ENCODE measurements at places on chromosomes 3 and 15. TPM values are rescaled to one million over a fixed set of nuclear protein-coding genes. Genes with fewer than 3 reads are reported as not detected.

XXYLT1 gene
- total RNA-seq = 24.2 TPM

TBC1D23 gene
- total RNA-seq = 73.5 TPM

GRCh38 chr3:178193846-178194245 lies 342.4 kb upstream of the KCNMB2 start:
- no peak for DNase-seq

DNA sequence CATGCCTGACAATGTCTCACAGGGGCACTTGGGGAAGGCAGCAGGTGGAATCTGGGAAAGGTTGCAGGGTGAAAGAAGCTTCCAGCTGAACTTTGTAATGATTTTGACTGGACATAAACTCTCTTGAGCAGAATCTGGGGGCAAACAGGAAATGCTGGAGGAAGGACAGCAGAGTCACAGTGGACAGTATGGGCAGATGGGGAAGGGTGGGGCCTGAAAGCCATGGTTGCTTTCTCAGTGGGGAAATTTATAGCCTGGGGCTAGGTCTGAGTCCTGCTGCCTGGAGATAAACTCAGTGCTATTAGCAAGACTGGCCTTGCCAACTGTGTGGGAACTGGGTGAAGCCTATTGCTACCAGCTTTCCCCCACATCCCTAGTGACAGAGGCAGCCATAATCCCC lies 203.2 kb downstream of the OSBPL10 start:
- DNase-seq = no peak

XYLB gene
- total RNA-seq = 7.3 TPM

DNA sequence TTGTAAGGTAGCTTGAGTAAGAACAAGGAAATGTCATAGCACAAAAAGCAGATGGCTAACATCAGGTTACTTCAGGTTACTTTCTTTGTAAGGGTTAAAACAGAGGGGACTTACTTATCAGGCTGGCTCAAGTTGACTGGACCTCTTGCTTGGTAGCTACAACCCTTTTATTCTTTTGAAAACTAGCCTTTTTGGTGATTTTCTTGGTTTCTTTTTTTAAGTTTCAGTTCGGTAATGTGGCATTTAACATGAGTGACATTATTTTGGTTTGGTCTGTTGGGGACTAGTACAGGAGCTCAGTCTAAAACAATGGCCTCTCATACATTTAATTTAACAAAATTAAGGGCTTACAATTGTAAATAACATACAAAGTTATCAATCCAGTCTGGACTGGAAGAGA lies 621.4 kb downstream of the OTOL1 start:
- no peak for DNase-seq

- DNase-seq = no peak
These were observed 223.7 kb downstream of the PCCB start for GRCh38 chr3:136473716-136474326.

DNA sequence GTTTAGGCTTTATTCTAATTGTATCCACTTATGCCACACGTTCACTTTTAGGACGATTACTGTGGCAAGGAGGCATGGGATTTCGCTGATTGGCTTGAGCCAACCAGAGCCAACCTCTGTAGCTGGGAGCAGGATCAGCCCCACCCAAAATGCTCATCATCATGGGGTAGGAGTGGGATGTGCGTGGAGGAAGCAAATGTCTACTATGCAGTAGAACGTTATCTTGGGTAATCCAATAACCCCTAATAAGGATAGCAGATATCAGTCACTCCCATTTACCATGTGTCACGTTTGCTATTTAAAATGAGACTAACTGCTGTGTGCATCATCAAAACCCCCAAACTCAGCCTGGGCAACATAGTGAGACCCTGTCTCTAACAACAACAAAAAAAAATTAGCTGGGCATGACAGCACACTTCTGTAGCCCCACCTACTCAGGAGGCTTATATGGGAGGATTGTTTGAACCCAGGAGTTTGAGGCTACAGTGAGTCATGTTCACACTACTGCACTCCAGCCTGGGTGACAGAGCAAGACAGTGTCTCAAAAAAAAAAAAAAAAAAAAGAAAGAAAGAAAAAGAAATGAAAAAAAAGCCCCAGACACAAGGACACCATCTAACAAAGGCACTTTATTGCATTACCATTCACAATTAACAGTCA lies 17.8 kb upstream of the ITGB5 start:
- no peak for DNase-seq

CCRL2 gene
- total RNA-seq = 1.1 TPM

DNA sequence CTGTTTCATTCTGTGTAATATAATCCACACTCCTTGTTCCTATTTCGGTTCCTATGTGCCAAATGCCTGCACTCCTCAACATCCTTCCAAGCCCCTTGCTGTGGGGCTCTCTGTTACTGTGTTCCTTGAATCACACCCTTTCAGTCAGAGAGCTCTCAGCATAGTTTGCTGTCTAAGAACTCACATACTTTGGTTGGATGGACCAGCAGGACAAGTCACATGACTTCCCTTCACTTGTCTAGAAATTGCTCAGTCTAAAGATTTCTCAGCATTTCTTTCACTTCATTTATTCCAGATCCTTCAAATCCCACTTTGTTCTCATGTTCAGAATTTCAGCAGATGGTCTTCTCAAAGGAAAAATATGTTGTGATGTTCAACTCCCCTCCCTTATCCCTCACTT lies 203.5 kb upstream of the PFN2 start:
- DNase-seq = no peak

DNA sequence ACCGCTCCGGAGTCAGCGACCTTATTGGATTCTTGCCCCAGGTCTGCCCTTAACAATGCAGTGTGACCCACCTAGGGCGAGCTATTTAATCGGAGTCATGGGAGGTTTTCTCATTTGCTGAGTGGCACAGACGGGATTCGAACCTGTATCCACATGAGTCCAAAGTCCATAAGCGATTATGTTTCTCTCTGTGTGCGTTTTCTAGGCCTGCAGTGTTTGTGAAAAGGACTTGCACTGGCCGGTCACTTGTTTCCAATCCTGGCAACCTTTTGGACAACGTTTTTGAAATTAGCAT lies 691 bp upstream of the HDGFL3 start:
- no peak for DNase-seq

- no peak for DNase-seq
These were observed 56.3 kb downstream of the OSBPL10 start for GRCh38 chr3:31924610-31925270.

TEX9 gene
- total RNA-seq = 23.2 TPM

DNA sequence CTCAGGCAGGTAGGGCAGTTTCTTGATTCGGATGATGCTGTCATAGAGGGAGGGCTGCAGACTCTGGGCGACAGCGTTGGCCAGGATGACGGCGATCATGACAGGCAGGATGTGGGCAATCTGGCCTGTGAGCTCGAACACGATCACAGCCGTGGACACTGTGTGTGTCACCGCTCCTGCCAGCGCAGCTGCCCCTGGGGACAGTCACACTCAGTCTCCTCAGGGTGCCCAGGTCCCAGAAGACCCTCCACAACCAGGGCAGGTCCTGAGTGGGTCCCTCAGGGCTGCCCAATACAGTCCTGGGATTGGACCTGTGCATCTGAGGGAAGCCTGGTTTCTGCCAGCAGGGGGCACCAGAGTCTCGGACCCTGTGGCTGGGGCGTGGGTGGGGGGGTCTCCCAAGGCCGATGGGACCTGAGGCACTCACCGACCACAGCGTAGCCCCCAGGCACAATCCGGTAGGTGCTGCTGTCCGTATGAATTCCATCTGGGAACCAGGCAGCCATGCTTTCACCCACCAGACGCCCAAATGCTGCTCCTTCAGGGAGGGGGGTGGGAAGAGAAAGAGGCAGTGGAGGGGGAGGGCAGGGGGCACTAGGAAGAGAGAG lies 7.2 kb downstream of the CLCN2 start:
- no peak for DNase-seq

DNA sequence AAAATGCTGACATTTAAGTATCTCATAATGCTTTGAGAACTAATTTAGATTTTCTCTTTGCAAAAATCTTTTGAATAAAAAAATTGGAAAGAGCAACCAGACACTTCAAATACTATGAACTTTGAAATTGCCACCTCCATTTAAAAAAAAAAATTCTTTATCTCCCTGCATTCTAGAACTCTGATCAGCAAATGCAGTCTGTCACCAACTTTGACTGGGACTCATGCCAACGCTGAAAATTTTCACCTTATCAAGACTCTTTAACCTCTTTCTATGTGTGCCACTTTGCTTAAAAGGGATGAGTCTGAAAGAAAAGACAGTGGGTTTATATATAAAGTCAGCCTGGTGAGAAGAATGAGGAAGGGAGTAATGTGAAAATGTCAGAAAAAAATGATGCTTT lies 191.2 kb upstream of the ARPP21 start:
- no peak for DNase-seq

P2RY14 gene
- total RNA-seq = 0.78 TPM

- DNase-seq = no peak
These were observed 43.9 kb downstream of the BOC start for GRCh38 chr3:113255100-113255853.

- no peak for DNase-seq
These were observed 8.4 kb upstream of the CA12 start for GRCh38 chr15:63389902-63390670.

- no peak for DNase-seq
These were observed 15.7 kb downstream of the GAP43 start for GRCh38 chr3:115638991-115639390.

NPAP1 gene
- 0.31 TPM for total RNA-seq

PP2D1 gene
- total RNA-seq = not detected

DNA sequence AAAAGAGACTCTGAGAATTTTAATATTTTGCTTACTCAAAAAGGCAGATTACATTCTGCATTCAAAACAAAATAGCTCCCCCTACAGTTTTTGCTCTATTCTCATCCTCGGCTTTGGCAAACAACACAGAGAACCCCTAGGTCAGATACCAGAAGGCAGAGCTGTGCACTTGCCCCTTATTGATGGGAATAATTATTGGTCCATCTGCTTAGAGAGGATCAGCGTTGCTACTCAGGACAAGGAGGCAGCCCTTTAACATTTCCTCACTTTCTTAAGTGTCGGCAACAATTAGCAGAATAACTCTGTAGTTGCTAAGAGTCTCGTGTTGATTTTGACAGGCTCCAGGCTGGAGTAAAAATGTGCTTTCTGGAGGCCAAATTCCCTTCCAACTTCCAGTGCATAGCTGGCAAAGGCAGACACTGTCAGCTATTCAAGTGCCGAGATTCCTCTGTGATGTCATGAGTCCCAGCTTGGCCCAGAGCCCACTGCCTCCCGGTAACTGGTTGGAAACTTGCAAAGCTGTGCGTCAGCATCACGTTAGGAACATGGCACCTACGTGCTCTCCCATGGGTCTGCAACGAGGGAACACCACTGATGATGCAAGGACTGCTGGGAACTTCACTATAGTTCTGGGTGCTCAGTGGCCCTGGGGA lies 482.7 kb upstream of the ADAMTS9 start:
- DNase-seq = no peak

SLC38A3 gene
- total RNA-seq = 5.0 TPM

DPPA2 gene
- total RNA-seq = not detected

DNA sequence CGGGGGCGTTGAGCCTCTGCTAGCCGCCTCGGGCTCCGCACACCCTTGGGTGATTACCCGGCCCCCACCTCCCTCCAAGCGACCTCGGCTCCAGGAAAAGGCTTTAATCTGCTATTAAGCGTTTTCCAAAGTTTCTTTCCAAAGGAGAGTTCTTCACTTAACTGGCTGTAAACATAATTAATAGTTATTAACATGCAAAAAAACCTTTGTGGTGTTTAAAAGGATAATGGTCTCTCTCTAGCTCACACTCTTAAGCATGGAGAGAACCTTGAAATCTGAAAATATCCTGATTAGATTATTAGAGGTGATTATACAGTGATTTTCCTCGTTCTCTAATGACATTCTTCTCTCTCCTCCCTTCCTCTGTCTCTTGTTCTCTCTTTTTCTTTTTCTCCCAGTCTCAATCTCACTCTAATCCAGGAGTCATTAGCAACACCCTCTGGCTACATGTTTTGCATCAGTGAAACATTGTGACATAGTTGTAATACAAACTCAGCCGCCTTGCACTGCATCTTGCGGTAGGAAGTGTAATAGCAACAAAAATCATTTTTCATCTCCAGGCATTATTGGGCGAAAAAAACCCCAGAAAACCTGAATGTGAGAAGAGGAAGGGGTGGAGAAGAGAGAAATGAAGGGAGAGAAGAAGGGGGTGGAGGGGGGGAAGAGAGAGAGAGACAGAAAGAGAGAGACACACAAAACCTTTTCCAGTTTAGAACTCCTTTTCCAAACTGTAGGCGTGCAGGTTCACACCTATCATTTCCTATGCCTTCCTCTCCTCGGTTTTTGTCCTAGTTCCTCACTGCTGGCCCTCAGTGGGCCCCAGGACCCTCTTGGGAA lies 24.4 kb downstream of the NR2F2 start:
- no peak for DNase-seq

DNA sequence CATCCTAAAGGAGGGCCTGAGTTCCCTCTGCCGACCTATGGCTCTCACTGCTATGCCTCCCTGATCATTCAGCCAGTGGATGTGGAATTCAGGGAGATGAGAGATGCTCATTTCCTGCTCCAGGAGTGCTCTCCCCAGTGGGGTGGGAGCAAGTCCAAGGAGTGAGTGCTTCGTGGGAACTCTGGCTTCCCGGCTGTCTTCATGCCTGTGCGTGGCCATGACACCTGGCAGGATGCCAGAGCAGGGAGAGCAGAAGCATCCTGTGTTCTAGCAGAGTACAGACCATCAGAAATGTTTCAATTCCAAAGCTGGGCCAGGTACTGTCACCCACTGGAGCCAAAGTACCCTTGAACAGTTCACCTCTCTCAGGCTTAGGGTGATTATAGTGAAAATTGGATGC lies 45.1 kb downstream of the APH1B start:
- DNase-seq = no peak

CAMKV gene
- 188 TPM for total RNA-seq

LDHAL6B gene
- total RNA-seq = not detected

DNAH1 gene
- 1.6 TPM for total RNA-seq

POLQ gene
- total RNA-seq = 1.7 TPM

- no peak for DNase-seq
These were observed 2.5 kb upstream of the ABHD5 start for GRCh38 chr3:43688245-43688650.

SCAANT1 gene
- total RNA-seq = not detected

GRCh38 chr3:80238152-80238551 lies 470.4 kb upstream of the ROBO1 start:
- DNase-seq = no peak

- no peak for DNase-seq
These were observed 3.7 kb downstream of the SETMAR start for GRCh38 chr3:4306860-4307259.

DNA sequence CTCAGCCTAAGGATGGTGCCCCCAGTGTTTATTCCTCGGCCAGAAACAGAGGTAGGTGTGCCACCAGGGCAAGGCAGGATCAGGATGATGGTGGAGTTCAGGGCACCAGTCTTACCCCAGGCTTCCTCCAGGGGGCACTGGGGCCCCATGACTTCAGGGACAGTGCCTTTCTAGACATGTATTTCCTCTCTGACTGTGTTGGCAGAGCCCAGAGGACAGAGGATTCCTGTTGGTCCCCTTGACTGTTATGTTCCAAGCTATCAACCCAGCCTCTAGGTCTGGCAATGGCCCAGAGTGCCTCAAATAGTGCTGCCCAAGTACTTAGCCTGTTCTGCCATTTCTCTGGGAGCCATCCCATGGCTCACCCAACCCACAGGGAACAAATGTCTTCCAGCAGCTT lies 2.8 kb downstream of the HEMK1 start:
- peak; percentile 35 for DNase-seq

Measured in occipital lobe (tissue), 3 donors.